ENCODE measurements at places on chromosomes 4 and X. TPM values are rescaled to one million over a fixed set of nuclear protein-coding genes. Genes with fewer than 3 reads are reported as not detected.

Gene STATH
- not detected for total RNA-seq

Gene SMIM14
- 34.9 TPM for total RNA-seq

Gene EMD
- 29.4 TPM for total RNA-seq

Gene MYOZ2
- 0.15 TPM for total RNA-seq

Gene CTAG1B
- not detected for total RNA-seq

Gene PLAC1
- 2.2 TPM for total RNA-seq

Gene GRIA3
- 3.3 TPM for total RNA-seq

Gene ZFP42
- 0.15 TPM for total RNA-seq

Gene TCEAL6
- not detected for total RNA-seq

Gene PHOX2B
- not detected for total RNA-seq

Gene NDST4
- total RNA-seq = not detected

Gene PRSS12
- total RNA-seq = 158 TPM

Gene GRID2
- total RNA-seq = not detected

Gene SPANXA2
- total RNA-seq = not detected

Gene AFM
- not detected for total RNA-seq

Gene GYG2
- total RNA-seq = 9.3 TPM

Gene H2BW2
- total RNA-seq = not detected

Gene FGF16
- not detected for total RNA-seq

Gene PITX2
- 0.99 TPM for total RNA-seq

Gene CT45A2
- not detected for total RNA-seq

Gene SLITRK4
- 0.87 TPM for total RNA-seq

Gene JCHAIN
- 5.8 TPM for total RNA-seq

Gene EPHA5
- 4.5 TPM for total RNA-seq

Gene TACR3
- 0.44 TPM for total RNA-seq

Gene KLB
- total RNA-seq = not detected

Gene LEF1
- not detected for total RNA-seq

Gene ARL9
- 0.17 TPM for total RNA-seq

Gene EXOC1L
- total RNA-seq = not detected

Gene ADH1C
- 5.5 TPM for total RNA-seq

Gene AREG
- 0.29 TPM for total RNA-seq

Gene GLRA3
- not detected for total RNA-seq

Gene PDHA2
- not detected for total RNA-seq

Gene ITIH6
- total RNA-seq = not detected

Gene HPGDS
- total RNA-seq = not detected

Gene UCHL1
- total RNA-seq = 500 TPM

Gene COMMD8
- total RNA-seq = 25.6 TPM

Gene CLOCK
- total RNA-seq = 19.1 TPM

Gene GUCY1A1
- 4.0 TPM for total RNA-seq

Gene LRRC66
- 0.83 TPM for total RNA-seq

Gene CSN3
- not detected for total RNA-seq

Gene SEC24B
- 14.7 TPM for total RNA-seq

Measured in smooth muscle cell of trachea (primary cell).